GM06990 (cell line): ENCODE measurements at places on chromosomes 3 and 15.

- DNase-seq = no peak
Observed at GRCh38 chr3:112640276-112640929, 540 bp downstream of the CCDC80 start.

DNA sequence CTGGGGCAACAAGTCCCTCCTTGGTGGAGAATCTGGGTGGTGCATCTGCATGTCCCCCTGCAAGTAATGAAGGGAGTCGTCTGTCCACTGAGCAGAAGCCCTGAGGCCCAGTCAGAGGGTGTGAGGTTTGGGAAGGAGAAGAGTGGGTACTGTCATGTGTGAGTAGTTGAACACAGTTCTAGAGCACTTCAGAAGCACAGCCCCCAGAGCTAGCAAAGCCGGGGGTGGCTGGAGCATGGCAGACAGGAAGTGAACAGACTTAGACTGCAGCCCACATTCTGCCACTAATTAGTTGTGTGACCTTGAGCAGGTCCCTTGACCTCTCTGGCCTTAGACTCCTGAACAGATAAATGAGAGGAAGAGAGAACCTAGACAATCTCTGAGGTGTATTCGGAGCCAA, 207.6 kb downstream of the UACA start:
- no peak for DNase-seq

DNA sequence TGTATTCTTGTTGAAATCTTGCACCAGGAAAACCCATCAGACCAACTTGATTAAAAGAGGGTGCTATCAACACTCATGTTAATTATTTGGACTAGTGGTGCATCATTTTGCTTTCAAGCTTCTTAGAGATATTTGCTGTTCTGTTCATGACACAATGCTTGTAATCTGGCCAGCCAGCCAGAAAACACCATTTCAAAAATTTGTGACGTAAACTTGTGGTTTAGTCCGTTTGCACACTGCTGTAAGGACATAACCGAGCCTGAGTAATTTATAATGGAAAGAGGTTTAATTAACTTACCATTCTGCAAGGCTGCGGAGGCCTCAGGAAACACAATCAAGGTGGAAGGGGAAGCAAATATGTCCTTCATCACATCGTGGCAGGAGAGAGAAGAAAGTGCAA, 374.3 kb upstream of the TGFBR2 start:
- no peak for DNase-seq

GRCh38 chr15:25056484-25057425, 102.0 kb downstream of the SNRPN start:
- DNase-seq = no peak

GRCh38 chr15:36430726-36431265, 148.6 kb upstream of the CDIN1 start:
- DNase-seq = no peak

- no peak for DNase-seq
Observed at GRCh38 chr3:52222319-52223221, 2.9 kb downstream of the TLR9 start.

- no peak for DNase-seq
Observed at GRCh38 chr15:86915811-86916331, 836.2 kb downstream of the AGBL1 start.

GRCh38 chr3:177213801-177214535, 16.7 kb upstream of the TBL1XR1 start:
- DNase-seq = no peak

DNA sequence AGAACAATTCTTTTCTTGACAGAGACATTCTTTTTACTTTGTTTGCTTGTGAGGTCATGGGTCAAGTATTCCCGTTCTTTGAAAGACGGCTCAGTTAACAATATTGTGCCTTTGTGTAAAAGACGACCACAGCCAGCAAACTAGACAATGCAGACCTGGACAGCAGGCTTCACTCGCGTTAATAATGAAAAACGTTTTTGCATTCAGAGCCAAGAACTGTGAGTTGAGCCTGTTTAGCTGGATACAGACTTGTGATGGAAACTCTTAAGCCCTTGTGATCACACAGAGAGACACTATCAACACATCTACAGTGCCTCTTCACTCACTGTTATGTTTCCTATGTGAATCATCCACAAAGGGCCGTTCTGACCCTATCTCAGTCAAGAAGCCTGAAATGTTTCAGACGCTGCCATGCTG, 37.3 kb upstream of the CMTM7 start:
- no peak for DNase-seq

DNA sequence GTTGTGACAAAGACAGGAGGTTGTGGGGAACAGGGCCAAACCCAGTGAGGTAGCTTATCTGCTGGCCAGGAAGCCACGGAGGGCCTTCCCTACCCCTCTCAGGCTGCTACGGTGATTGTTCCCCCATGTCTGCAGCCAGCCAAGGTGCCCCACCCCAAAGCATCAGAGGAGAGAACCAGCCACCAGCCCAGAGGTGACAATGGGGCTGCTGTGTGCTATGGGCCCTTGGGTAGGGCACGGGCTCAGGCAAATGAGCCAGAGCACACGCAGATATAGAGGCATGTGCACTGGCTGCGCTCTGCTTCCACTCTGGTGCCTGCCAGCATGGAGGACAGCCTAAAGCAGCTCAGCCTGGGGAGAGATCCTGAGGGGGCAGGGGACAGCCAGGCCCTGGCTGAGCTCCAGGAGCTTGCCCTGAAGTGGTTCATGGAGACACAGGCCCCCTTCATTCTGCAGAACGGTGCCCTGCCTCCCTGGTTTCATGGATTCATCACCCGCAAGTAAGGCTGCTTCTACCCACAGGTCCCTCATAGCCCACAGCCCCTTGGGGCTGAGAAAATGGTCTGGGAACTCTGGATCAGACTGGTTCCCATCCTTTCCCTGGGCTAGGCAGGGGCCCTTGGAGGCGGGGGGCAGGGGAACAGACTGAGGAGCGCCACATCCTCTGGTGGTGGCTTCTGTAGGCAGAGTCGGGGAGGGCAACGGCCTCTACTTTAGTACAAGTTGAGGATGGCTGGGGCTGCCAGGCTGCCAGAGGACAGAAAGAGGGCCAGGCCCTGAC, at the start of gene SH2D7:
TSS of gene SH2D7 (plus strand) at position 301 of the 781 bp plus-strand sequence. CDS start at position 325, 24 bp downstream.
- DNase-seq = no peak

- DNase-seq = no peak
Observed at GRCh38 chr15:88467935-88468528, 524 bp downstream of the MRPS11 start.

DNA sequence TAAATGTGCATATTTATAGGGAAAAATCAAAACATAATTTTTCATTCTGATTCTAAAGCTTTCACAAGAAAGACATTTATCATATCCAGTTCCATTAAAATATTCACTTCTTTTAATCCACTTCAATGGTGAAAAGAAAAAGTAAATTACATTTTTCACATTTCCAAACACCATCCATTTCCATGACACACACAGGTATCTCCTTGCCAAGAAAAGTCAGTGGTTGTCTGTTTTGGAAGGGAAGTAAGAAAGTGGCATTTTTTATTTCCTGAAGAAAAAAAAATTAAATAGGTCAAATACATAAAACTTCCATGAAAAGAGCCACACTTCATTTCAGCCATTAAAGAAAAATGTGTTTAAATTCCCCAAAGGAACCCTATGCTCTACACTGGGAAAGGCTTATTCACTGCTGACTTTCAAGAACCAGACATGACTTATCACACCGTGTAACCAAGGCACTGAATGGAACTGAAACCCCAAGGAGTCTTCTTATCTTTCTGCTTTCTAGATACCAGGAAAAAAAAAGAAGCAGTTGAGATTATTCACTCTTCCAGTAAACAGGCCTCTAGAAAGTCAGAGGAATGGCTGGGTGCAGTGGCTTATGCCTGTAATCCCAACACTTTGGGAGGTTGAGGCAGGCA, 44.5 kb downstream of the OSBPL10 start:
- DNase-seq = no peak
